Colonic mucosa (tissue), 4 donors: ENCODE measurements at places on chromosomes 1 and 21. TPM values are rescaled to one million over a fixed set of nuclear protein-coding genes. Genes with fewer than 3 reads are reported as not detected.

DNA sequence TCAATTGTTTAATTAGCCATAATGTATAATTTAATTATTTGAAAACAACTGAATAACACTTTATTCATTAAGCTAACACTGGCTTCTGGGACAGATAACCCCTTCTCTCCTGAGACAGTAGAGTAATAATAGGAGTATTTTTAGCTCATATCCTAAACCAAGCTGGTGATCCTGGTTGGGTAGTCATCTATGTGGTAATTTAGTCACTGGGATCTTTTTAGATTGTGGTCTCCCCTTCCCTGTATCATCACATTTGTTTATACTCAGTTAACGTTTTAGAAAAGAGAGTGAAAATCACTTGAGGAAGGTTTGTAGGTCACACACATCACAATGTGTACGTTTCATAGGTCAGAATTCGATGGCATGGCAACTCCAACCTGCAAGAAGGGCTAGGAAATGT lies 1356.6 kb upstream of the ADGRL2 start:
- no peaks in the 10 kb centered on the region for H3K36me3 ChIP-seq
- H3K4me3 ChIP-seq: no peak overlapping the region
- H3K27ac ChIP-seq: no peak overlapping the region
- H3K4me1 ChIP-seq: no peaks in the 10 kb centered on the region
- no peak for DNase-seq

- H3K4me1 ChIP-seq: no peaks in the 10 kb centered on the region
- no peak overlapping the region for H3K4me3 ChIP-seq
- H3K27ac ChIP-seq: no peak overlapping the region
- no peaks in the 10 kb centered on the region for H3K36me3 ChIP-seq
- H3K27me3 ChIP-seq: no peaks in the 10 kb centered on the region
Observed at GRCh38 chr1:10839188-10839770, 42.8 kb upstream of the CASZ1 start.

Gene NUP210L
- 0.10 TPM for total RNA-seq

Gene PTGFR
- 0.35 TPM for total RNA-seq
